ENCODE measurements at places on chromosomes 2 and 18.

GRCh38 chr2:98538280-98539041, 69.9 kb downstream of the COA5 start:
- DNase-seq: no peak

GRCh38 chr18:58364876-58365528, 263.9 kb downstream of the ALPK2 start:
- no peak for DNase-seq

DNA sequence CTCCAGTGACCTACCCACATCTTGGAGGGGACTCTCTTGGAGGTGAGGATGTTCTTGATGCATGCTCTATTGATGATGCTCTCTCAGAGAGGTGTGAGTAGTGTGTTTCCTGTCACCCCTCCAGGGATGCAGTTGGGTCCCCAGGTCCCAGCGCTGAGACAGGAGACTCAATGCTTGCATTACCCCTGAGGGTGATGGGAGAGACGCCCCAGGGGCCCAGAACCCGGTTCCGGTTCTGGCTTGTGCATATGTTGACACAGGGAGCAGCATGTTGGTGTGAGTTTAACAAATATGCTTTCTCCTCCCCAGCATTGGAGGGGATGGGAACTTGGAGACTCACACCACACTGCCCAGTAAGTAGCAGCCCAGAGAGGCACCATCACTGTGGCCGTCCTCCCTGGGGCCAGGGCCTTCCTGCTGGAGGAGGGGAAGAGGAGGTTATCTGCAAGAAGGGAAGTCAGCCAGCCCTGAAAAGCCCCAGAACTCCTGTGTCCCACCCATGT, 124.5 kb downstream of the PLB1 start:
- no peak for DNase-seq

DNA sequence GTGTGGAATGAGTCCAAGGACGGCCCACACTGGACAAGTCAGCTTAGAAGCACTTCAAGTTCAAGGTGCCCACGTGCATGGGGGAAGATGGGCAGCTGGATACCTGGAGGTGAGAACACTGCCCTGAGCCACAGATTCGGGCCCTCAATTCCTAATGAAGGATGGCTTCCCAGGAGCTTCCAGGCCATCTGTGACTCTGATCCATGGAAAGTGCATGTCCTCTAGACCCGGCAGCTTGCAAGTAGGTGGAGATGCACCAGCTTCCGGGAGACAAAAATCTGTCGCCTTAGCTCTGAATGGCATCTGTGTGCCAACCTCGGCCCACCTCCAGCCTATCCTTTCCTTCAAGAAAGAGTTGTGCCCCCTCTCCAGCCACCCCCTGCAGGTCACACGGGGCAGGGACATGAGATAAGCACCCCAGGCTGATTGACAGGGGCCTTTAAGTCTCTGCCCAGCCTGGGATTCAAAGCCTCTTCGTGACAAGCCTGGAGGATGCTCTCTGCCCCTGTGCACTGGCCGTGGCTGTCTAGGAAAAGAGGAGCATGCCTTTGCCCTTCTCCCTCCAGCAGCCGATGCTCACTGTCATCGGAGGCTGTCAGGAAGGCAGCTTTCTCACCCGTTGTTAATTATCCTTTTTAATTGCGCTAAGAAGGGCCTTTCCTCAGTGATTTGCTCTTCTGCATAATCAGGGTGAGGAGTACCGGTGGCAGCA, 65.5 kb downstream of the BIN1 start:
- DNase-seq: no peak

- DNase-seq: no peak
Measured at GRCh38 chr2:109466674-109467575, 146.8 kb downstream of the SEPTIN10 start.

GRCh38 chr2:197846128-197846527, 41.7 kb downstream of the PLCL1 start:
- DNase-seq: no peak

GRCh38 chr2:237435844-237436587, 22.1 kb upstream of the COL6A3 start:
- DNase-seq: no peak

DNA sequence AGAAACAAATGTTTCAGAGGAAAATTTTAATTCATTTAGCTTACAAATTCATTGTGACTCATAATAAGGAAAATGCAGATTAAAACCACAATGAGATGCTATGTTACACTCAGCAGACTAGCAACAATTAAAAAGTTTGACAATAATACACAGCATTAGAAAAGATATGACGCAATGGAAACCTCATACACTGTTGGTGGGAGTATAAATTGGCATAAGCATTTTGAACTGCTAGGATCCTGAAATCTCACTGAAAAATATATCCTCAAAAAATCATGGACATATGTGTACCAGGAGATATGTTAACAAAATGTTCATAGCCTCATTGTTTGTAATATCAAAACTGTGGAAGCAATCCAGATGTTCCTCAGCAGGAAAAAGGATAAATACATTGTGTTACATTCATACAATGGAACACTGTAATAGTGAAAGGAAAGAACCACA, 13.7 kb downstream of the CALCRL start:
- no peak for DNase-seq

DNA sequence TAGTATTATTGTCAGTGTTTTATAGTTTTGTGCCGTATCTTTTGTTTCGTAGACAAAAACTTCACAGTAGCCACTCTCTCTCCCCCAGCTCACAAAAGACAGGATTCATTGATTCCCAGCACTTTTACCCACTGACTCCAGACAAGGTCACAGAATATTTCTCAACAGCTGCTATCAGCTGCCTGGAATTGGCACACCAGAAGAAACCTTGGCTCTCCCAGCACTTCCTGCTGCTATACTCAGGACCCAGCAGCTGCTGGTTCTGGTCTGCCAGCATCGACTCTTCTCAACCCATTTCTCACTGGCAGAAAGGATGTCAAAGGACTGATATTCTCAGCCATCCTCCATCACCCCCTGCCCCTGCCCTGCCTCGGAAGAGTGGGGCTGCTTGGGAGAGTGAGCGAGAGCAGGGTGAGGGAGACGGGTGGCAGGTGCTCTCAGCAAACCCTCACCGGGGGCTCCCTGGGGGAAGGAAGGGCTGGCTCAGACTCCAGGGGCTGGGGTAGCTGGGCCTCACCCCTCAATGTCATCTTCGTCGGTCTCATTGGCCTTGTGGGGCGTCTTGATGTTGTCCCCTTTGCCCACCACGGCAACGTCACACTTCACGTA, 6.1 kb upstream of the OTOF start:
- no peak for DNase-seq

- no peak for DNase-seq
Measured at GRCh38 chr18:23495723-23496440, 7.4 kb upstream of the RMC1 start.

DNA sequence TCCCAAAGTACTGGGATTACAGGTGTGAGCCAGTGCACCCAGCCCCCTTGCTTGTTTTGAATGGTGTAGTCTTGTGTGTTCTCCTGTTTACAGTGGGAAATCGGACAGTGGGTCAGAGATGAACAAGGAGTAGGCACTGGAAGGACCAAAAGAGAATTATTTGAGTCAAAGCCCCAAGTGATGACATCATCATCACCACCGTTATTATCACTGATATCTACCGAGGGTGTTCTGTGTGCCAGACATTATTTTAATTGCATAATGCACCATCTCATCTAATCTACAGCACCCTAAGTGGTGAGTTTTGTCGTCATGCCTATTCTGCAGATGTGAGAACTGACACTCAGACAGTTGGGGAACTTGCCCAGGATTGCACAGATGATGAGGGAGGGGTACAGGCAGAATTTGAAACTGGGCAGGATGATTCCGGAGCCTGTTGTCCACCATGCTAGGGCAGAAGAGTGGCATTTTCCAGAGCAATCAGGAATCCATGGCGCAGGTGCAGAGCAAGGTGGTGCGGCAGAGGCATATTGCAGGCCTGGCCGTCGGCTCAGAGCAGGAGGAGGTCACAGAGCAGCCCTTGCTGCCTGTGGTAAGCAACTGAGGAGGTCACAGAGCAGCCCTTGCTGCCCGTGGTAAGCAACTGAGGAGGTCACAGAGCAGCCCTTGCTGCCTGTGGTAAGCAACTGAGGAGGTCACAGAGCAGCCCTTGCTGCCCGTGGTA, 137.0 kb upstream of the HDAC4 start:
- DNase-seq: no peak

- peak; percentile 20 for DNase-seq
Measured at GRCh38 chr18:22324191-22325131, 93.3 kb downstream of the CTAGE1 start.

DNA sequence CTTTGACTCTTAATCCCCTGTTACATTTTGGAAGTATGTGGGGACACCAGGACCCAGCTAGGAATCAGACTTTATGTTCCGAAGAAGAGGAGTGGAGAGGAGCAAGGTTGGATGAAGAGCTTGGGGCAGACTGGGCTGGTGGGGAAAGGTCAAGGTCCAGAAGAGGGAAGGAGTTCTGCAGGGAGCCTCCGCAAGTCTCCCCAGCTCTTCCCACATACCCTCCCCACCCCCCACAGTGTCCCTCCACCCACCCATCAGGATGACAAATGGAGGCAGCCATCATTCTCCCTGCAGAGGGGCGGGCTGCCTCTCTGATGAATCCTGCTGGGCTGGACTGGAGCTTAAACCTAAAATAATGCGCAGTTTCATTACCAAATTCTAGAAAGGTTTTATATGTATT, 77.2 kb downstream of the ACKR3 start:
- no peak for DNase-seq

- DNase-seq: no peak
Measured at GRCh38 chr2:215609089-215610032, 173.5 kb upstream of the FN1 start.

- no peak for DNase-seq
Measured at GRCh38 chr2:68330691-68331090, 10.9 kb upstream of the CNRIP1 start.

GRCh38 chr18:80159713-80160636, 50.9 kb downstream of the ADNP2 start:
- DNase-seq: peak; percentile 45

DNA sequence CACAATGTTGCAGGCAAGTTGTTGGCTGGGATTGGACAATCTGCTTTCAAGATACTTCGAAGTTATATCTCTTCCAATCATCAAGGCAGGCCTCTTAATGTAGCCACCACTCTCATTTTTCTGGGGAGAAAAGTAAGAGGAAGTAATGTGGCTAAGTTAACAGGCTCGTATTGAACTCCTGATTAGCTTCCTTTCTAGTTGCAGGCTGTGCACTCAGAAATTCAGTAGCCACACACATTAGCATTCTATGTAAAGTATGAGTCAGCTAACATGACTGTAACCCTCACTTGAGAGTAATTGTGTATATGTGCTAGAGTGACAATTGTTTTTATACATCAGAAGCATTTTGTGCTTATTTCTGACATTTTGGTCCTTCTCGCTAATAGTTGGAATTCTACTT, 3.3 kb downstream of the TWSG1 start:
- no peak for DNase-seq

DNA sequence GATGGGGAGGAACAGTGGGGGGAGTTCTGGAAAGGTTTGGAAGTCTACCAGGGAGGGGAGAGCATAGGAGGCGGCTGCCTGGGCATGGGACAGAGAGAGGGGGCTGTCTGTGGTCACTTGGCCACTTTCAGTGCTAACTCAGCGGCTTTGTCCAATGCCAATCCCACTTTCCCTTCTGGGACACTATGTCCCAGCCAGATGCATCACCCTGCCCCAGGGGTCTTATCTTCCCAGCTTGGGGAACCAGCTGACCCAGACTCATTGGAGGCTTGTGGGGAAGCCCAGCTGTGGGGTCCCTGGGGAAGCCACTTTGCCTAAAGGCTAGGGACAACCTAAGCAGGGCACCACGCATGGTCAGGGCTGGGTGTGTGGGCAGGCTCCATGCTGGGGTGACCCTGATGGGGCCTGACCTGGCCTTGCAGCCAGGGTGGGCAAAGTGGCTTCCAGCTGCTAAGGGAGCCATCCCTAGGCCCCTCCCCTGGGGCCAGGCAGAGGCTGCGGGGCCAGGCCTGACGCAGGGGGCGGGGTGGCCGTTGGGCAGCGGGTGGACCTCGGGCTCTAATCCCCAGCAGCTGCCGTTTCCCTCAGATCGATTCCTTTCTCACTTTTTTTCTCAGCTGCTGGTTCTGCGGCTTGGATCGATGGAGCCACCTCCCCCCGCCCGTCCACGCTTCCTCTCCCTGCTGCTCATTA, 1.6 kb upstream of the ASIC4 start:
- DNase-seq: no peak

GRCh38 chr2:28453396-28453795, 42.5 kb upstream of the PLB1 start:
- no peak for DNase-seq

DNA sequence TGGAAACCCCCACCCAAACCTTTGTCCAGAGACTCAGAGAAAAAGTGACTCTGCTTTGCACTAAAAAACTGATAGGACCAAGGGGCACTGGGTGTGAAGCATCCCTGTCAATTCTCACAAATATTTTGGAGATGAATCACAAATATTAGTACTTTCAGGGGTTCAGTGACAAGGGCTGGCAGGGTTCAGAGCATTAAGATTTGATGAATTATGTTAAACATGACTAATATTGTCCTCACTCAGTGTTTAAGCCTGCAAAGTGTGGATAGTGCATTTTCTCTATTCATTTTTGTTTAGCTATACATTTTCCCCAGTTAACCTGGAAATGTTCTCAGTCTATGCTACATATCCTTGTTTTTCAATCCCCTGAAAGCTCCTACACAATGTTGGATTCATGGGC, 65.3 kb upstream of the CCDC68 start:
- no peak for DNase-seq

DNA sequence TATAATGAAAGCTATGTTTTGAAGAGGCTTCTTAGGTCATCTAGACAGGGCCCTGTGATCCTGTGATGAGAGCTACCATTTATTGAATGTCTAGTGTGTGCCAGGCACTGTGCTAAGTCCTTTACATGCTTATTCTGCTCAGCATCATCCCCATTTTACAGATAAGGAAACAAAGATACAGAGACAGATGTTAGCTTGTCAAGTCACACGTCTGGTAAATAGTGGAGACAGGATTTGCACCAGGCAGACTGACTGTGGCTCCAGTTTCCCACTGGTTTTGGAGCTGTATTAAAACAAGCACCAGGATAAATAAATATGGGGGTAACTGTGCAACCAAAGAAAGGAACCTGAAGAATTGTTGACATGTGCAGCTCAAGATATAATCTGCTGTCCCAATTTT, 19.2 kb upstream of the EML6 start:
- DNase-seq: no peak

GRCh38 chr2:176999301-176999700, 213.3 kb upstream of the HNRNPA3 start:
- DNase-seq: no peak
